ENCODE measurements at places on chromosomes 2 and 18. TPM values are rescaled to one million over a fixed set of nuclear protein-coding genes. Genes with fewer than 3 reads are reported as not detected.

The VWA3B gene
- total RNA-seq, result not detected

GRCh38 chr2:234412726-234413125 is 84.2 kb downstream of the ARL4C start:
- no peaks in the 10 kb centered on the region for H3K4me1 ChIP-seq
- H3K4me3 ChIP-seq, result no peak overlapping the region
- no peak overlapping the region for H3K27ac ChIP-seq
- no peaks in the 10 kb centered on the region for H3K27me3 ChIP-seq

GRCh38 chr2:12796657-12797056 is 79.9 kb downstream of the TRIB2 start:
- H3K27me3 ChIP-seq, result no peaks in the 10 kb centered on the region
- H3K27ac ChIP-seq, result no peak overlapping the region
- no peaks in the 10 kb centered on the region for H3K36me3 ChIP-seq
- H3K4me1 ChIP-seq, result no peaks in the 10 kb centered on the region
- no peak overlapping the region for H3K4me3 ChIP-seq
- no peak for DNase-seq

DNA sequence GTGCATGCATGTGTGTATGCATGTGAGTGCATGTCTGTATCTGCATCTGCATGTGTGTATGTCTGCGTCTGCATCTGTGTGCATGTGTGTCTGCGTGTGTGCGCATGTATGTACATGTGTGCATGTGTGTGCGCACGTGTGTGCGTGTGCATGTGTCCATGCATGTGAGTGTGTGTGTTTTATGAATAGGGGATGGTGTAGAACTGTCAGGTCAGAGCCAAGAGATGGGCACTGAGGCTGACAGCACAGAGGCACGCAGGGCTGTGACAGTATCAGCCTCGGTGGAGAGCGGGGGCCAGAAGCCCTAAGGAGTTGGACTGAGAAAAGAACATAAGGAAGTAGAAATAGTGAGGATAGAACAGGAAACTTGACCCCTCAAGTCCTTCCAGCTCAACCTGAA is 494.0 kb upstream of the MYT1L start:
- H3K36me3 ChIP-seq, result no peaks in the 10 kb centered on the region
- H3K27ac ChIP-seq, result no peak overlapping the region
- no peaks in the 10 kb centered on the region for H3K4me1 ChIP-seq
- no peaks in the 10 kb centered on the region for H3K27me3 ChIP-seq

DNA sequence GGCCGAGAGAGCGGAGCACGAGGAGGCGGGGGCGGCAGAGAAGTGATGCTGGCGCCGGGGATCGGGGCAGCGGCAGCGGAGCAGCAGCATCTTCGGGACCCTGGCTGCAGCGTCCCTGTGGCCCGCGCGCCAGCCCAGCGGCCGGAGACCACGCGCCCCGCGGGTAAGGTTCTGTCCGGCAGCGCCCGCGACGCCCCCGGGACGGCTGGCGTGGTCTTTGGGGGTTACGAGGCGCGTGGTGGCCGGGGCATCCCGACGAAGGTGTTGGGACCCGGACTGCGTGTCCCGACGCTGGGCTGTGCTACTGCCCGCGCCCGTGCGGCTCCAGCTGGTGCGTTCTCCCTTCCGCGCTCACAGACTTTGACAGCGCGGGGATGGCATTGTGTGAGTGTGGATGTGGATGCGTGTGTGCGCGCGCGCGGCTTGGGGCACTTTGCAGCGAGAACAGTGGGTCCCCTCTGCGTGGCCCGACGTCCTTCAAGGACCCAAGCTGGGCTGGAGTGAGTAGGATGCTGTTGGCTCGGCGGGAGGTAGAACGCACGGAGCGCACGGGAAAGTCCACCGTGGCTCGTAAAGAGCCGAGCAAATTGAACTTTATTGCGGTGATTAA is 405.0 kb downstream of the XIRP2 start:
- peaks cover 11% of the 10 kb centered on the region for H3K4me1 ChIP-seq
- no peak for DNase-seq
- H3K27ac ChIP-seq, result peak overlapping the region; percentile 74
- peak overlapping the region; percentile 69 for H3K4me3 ChIP-seq

The HRH4 gene
- total RNA-seq, result not detected

The FBXO15 gene
- 0.13 TPM for total RNA-seq

GRCh38 chr18:28485210-28485801 is 308.4 kb upstream of the CDH2 start:
- no peak for DNase-seq
- H3K27ac ChIP-seq, result no peak overlapping the region
- H3K4me3 ChIP-seq, result no peak overlapping the region
- H3K36me3 ChIP-seq, result no peaks in the 10 kb centered on the region
- no peaks in the 10 kb centered on the region for H3K4me1 ChIP-seq

GRCh38 chr2:136013955-136014354 is 28.5 kb upstream of the DARS1 start:
- peaks cover 20% of the 10 kb centered on the region for H3K27me3 ChIP-seq
- peaks cover 3% of the 10 kb centered on the region for H3K4me1 ChIP-seq
- no peak overlapping the region for H3K4me3 ChIP-seq
- no peak for DNase-seq

GRCh38 chr18:3720159-3720558 is 270.2 kb downstream of the TGIF1 start:
- peaks cover 10% of the 10 kb centered on the region for H3K4me1 ChIP-seq
- DNase-seq, result no peak
- no peaks in the 10 kb centered on the region for H3K36me3 ChIP-seq
- no peak overlapping the region for H3K4me3 ChIP-seq
- H3K27me3 ChIP-seq, result no peaks in the 10 kb centered on the region

The HOXD1 gene
- not detected for total RNA-seq

The C2orf78 gene
- total RNA-seq, result not detected

The EIF2AK2 gene
- 13.1 TPM for total RNA-seq

GRCh38 chr2:127406454-127406853 is 11.8 kb upstream of the PROC start:
- no peak overlapping the region for H3K27ac ChIP-seq
- DNase-seq, result no peak
- no peak overlapping the region for H3K4me3 ChIP-seq
- no peaks in the 10 kb centered on the region for H3K27me3 ChIP-seq
- H3K36me3 ChIP-seq, result no peaks in the 10 kb centered on the region

The CIDEA gene
- total RNA-seq, result not detected

The SPOPL gene
- total RNA-seq, result 13.4 TPM

- no peak overlapping the region for H3K4me3 ChIP-seq
- H3K27me3 ChIP-seq, result no peaks in the 10 kb centered on the region
- H3K27ac ChIP-seq, result no peak overlapping the region
- DNase-seq, result no peak
These were observed 185.9 kb upstream of the SLC39A10 start for GRCh38 chr2:195471163-195471562.
